Cerebellum (tissue), 4 donors: ENCODE measurements at places on chromosomes 5 and 9. TPM values are rescaled to one million over a fixed set of nuclear protein-coding genes. Genes with fewer than 3 reads are reported as not detected.

DNA sequence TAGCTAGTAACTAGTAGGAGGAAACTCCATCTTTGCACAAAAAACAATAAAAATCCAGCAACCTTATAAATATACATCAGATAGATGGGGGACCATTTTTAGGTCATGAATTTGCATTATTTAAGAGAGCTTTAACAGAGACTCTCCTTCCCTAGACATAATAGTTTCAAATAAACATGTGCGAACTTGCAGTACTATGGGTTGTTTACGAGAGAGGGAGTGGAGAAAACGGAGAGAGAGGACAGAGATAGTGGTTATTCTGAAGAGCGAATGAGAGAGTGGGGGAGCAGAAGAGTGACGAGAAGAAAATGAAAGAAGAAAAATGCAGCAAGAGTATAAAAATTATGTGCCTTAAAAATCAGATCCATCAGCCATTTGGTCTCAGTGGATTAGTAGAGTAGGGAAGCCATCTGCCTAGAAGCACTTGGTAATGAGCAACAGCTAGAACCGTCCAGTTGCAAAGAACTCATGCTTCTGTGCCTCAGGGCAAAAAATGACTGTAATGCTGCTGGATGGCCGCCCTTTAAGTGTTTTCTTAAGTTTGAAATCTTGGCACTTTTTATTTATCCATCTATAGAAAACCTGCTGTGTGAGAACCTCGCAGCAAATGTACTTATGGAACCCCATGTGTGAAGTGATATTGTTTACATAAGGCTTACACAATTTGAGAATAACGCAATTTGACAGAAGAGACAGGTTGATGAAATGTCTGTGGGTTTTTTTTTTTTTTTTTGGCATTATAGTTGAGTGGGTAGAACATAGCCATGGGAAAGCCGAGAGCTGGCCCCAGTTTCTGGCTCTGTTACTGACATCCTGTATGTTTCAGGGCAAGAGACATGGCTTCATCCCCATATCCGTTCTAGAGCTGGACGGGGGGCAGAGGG lies 95.6 kb upstream of the ZNF608 start:
- no peak for DNase-seq

DNA sequence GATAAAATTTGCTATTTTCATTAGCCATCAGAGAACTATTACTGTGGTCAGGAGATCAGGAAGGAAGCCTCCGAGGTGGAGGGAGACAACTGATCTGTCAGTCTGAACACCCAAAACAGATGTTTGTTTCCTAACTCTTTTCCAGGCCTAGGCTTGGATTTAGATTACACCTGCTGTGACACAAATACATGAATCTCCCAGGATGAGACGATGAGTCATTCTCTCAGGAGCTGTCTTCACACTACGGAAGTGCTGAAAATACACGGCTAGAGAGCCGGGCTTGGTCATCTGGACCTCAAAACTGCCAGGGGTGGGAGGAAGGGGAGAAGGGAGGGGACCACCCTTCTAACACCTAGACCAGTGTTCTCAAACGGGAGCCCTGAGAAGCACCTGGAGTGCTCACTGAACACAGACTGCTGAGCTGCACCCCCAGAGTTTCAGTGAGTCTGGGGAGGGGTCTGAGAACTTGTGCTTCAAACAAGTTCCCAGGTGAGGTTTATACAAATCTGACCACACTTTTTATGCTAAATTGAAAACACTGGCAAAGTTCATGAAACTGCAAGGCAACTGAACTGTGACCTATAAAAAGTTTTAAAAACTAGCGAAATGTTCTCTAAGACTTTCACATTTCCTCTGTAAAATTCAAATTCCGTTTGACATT lies 80.3 kb upstream of the EQTN start:
- DNase-seq, result no peak

GRCh38 chr5:171957591-171958251 lies 48.7 kb downstream of the FBXW11 start:
- peak; percentile 26 for DNase-seq

GRCh38 chr9:114856215-114856941 lies 50.5 kb upstream of the TNFSF15 start:
- no peak for DNase-seq

DNA sequence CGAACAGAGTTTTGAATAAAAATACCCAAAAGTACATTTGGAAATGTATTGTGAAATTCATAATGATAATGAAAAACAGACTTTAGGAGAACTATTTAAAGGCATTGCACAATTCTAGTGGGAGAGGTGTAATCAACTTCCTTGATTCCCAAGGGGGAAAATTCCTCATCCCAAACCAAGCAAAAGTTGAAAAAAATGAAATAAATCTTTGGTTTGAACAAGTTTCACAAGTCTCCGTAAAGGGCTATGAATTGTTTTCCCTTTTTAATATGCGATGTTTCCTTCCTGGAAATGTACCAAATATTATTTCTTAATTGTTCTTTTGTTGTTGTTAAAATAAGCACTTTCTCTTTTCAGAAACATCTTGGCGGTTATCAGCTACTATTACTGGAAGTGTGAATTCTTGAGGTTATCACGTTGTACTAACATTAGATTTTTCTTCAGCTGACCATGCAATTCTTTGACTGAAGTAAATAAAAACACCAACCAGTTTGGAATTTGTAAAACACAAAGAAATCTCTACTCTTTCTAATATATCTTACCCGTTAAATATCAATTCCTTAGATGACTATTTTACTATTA lies 59.3 kb downstream of the SVEP1 start:
- DNase-seq, result no peak

DNA sequence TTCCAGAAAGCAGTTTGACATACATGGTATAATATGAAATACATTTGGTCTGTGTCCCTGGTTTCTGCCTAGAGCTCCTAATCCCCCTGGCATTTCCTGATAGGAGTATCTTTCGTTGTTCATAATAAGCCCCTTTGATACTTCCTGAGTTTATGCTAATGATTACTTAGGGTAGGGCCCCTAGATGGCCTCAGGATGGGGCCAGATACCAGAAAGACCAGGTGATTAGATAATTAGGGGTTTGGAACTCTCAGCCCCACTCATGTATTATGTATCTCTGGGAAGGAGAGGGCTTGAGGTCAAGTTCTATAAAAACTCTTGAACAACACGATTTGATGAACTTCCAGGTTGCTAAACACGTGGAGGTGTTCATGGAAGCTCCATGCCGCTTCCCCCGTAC lies 163.3 kb upstream of the ZNF608 start:
- no peak for DNase-seq

DNA sequence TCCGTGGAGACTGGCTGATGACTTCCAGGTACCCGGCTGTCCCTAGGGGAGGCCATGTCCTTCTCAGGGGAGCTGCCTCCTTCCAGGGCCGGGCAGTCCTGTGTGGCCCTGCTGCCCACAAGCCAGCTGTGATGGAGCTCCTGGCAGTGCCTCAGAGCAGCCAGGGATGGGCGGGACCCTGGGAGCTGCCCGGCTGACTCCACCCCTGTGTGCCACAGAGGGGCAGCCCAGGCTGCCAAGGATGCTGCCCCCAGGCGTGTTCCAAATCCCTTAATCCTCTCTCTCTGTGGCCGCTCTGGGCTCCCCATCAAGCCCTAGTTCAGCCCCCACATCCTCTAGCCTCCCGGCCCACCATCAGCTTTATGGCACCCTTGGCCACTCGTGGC lies 7.0 kb upstream of the SCGB3A1 start:
- no peak for DNase-seq

GRCh38 chr9:18482371-18482770 lies 8.4 kb downstream of the ADAMTSL1 start:
- no peak for DNase-seq

- DNase-seq, result peak; percentile 41
Observed at GRCh38 chr5:102664616-102665335, 90.3 kb upstream of the PAM start.

- DNase-seq, result no peak
Observed at GRCh38 chr5:59615272-59615671, 278.3 kb downstream of the PDE4D start.

DNA sequence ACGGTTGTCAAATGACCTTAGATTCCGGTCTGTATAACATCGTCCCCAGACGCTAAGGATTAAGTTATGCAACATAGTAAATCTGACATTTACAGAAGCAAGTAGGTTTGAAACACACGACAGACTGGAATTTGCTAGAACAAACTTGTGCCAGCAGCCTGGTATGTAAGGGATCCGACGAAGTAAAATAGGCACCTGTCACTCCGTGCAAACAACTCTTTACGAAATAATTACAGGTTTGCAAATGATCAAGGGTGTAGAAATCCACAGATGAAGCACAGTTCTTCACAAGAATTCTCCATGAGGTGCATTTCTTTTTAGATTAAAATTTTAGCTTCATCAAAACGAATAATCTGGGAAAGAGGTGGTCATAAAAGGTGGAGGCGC lies 508 bp downstream of the MOCS2 start:
- DNase-seq, result no peak

DNA sequence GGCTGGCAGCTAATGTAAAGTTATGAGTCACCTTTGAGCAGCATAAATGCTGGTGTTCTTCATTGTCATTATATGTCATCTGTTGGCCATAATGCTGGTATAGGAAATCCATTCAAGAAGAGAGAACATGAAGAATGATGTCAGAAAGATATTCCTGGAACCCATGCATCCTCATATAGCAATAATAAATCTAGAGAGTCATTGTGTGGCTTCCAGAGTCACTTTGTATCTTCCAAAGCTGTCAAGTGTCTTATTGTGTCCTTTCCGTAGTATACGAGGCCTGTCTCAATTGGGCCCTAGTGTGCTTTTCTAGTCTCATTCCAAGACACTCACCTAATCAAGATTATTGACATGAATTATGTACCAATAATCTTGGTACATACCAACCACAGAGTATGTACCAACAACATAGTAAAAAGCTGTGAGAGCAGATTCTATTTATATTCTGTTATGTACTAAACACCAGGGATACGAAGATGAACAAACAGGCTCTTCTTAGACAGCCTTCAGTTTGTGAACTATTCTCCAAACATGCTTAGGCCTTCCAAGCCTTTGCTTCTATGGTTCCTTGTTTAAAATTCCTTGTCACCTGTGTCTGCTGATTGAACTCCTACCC lies 110.1 kb downstream of the ERCC6L2 start:
- no peak for DNase-seq

DNA sequence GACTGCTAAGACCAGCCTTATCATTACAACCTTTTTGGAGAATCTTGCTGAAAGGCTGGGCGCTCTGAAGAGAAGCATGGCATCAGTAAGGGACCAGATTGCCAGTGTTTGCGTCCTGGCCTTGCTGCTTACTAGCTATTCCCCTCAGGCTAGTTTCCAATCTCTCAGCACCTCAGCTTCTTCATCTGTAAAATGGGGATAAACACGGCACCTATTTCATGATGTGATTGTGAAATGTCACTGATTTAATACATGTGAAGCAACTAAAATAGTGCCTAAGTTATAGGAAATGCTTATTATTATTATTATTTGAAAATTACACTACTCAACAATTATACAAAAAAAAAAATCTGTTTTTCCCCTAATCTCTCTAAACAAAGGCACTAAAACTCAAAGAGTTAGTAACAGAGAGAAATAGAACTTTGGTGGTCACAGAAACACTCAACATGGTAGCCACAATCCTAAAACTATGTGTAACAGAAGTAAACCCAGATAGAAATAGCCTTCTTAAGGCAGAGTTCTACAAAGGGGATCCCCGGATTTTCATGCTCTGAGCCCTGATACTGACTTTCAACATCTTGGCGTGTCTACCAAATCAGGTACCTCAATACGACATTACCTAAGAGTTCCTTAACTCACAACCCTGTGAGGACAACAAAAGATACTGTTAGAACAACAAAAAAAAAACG lies 62.0 kb downstream of the ENC1 start:
- no peak for DNase-seq

DNA sequence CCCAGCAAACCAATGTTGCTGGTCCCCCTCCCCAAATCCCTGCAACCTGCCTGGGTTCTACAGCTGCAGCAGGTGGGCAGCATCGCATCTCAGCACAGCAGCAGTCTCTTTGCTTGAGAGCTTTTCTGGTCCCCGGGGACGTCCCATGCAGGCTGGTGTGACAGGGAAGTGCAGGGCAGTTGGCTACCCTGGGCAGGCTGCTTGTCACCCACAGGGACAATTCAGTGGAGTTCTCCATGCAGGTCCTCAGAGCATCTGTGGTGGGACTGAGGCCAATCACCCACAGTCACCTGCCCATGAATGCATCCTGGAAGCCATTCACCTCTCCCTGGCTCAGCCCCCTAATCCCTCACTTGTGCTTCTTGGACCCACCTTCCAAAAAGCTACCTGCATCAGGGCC lies 43.9 kb upstream of the SEMA4D start:
- DNase-seq, result peak; percentile 16

DNA sequence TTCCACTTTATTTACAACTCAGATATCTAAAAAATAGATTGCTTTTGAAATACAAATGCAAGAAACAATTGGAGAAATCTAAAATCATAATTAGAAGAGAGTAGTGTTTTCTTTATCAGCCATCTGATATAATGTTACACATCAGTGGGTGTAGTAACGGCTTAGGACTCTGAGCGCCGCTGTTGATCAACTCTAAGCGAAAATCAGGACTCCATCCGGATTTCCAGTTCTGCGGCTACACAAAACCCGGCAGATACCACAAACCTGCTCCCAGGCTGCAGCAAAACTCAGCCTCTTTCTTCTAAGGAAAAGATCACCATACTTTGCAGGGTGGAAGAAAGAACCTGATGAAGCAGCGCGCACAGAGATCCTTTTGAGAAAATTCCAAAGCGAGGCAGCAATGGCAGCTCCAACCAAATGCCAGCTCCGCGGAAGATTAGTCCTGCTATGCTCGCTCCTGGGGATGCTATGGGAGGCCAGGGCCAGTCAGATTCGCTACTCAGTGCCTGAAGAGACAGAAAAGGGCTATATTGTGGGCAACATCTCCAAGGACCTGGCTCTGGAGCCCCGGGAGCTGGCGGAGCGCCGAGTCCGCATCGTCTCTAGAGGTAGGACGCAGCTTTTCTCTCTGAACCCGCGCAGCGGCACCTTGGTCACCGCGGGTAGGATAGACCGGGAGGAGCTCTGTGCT lies at the start of gene PCDHGA9:
Gene PCDHGA9, plus strand, starts transcription at position 226 of the 691 bp plus-strand sequence. Its CDS starts 175 bp downstream, at position 401.
- DNase-seq, result peak; percentile 15

GRCh38 chr5:72441862-72442540 lies 65.2 kb downstream of the ZNF366 start:
- no peak for DNase-seq

- no peak for DNase-seq
Observed at GRCh38 chr5:143920772-143921171, 108.8 kb downstream of the HMHB1 start.

- no peak for DNase-seq
Observed at GRCh38 chr9:91033797-91034196, 232.2 kb downstream of the SYK start.

- no peak for DNase-seq
Observed at GRCh38 chr5:61120534-61120933, 41.7 kb downstream of the SMIM15 start.

OTP gene
- 0.27 TPM for total RNA-seq

LCN9 gene
- not detected for total RNA-seq

SH3RF2 gene
- total RNA-seq, result 0.09 TPM

GPR150 gene
- total RNA-seq, result not detected

THBS4 gene
- total RNA-seq, result 4.9 TPM

UNC13B gene
- 21.1 TPM for total RNA-seq

FGF1 gene
- 6.8 TPM for total RNA-seq

NMUR2 gene
- total RNA-seq, result not detected

NUTM2G gene
- not detected for total RNA-seq

ZNF483 gene
- total RNA-seq, result 41.5 TPM
